Tibial nerve (tissue), 4 donors: ENCODE measurements at places on chromosomes 7 and 10.

GRCh38 chr7:85144771-85145170 is 42.1 kb downstream of the SEMA3D start:
- no peaks in the 10 kb centered on the region for H3K36me3 ChIP-seq
- H3K4me1 ChIP-seq: no peaks in the 10 kb centered on the region
- no peaks in the 10 kb centered on the region for H3K27me3 ChIP-seq
- DNase-seq: no peak

GRCh38 chr7:32887395-32887794 is 4.2 kb downstream of the KBTBD2 start:
- no peaks in the 10 kb centered on the region for H3K36me3 ChIP-seq
- peaks cover 18% of the 10 kb centered on the region for H3K4me1 ChIP-seq
- DNase-seq: no peak
- H3K27ac ChIP-seq: no peak overlapping the region
- no peaks in the 10 kb centered on the region for H3K27me3 ChIP-seq

DNA sequence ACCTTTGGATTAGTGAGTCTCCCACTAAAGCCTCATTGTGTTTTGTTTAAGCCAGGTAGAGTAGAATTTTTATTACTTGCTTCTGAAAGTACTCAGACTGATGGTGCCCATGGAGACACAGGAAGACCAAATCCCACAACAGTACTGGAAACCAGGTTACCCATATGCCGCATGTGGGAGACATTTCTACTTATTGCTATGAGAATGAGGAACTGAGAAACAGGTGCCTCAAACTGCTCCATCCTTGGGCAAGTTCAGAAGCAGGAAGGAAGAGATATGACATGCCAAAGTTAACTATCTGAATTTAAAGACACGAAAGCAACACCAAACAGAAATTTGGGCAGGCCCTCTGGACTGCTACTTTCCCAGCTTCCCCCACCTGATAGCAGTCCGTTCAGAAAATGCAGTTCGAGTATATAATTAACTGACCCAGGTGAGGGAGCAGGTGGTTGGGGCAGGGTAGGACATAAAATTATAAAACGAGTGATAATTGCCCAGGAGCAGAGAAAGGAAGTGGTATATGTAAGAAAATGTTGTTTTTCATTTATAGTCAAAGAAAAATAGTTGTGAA is 382.3 kb upstream of the MTPN start:
- no peak overlapping the region for H3K4me3 ChIP-seq
- H3K27ac ChIP-seq: no peak overlapping the region
- no peaks in the 10 kb centered on the region for H3K27me3 ChIP-seq

DNA sequence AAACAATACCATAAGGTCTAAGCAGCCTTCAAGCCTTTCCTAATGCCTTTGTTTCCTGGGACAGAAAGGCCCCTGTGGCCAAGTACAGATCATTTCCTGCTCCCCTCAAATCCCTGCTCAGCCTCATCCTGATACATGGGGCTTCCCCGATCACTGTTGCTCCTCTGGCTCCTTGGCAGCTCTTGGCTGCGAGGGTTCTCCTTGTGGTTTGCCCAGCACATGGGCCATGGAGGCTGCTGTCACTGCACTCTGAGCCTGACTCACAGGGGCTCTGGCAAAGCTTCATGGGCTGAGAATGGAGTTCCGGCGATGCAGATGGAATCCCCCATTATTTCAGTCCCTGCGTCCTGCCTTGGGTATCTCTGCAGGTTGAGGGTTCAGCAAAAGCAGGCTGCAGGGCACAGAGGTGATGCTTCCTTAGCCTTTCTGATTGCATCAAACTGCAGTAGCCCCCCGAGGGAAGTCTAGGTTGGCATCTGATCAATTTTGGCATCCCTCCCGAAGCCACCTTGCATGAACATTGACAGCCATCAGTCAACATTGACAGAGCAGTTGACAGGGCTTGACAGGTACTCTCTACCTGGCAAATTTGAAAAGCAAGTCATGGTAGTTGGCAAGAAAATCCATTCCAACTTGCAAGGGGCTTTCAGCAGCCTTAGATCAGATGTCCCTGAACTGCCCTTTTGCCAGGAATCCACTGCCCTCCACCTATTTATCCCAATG is 168.6 kb downstream of the GFRA1 start:
- H3K27ac ChIP-seq: no peak overlapping the region
- DNase-seq: no peak
- H3K4me3 ChIP-seq: no peak overlapping the region
- H3K4me1 ChIP-seq: no peaks in the 10 kb centered on the region

GRCh38 chr7:116145245-116145852 is 65.0 kb upstream of the TES start:
- H3K27ac ChIP-seq: no peak overlapping the region
- no peaks in the 10 kb centered on the region for H3K4me1 ChIP-seq

GRCh38 chr7:92255308-92255707 is 9.5 kb downstream of the ANKIB1 start:
- H3K27me3 ChIP-seq: no peaks in the 10 kb centered on the region
- H3K36me3 ChIP-seq: no peaks in the 10 kb centered on the region
- no peak overlapping the region for H3K27ac ChIP-seq
- H3K4me3 ChIP-seq: no peak overlapping the region

DNA sequence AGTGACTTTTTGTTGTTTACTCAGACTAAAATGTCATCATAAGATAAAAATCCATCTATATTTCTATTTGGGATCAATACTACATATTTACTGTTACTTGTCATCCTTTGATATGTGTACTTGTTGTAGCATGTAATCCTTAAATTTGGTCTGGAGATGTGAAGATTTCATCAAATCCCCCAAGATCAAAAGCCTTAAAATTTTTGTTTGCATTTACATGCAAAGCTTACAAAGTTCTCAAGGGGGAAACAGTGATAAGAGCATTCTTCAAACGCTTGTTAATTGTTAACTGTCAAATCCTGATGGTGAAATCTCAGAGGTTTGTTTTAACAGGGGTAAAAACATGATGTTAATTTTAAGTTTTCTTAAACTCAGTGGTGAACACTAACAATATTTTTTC is 84.9 kb upstream of the SKAP2 start:
- DNase-seq: no peak
- no peaks in the 10 kb centered on the region for H3K4me1 ChIP-seq

DNA sequence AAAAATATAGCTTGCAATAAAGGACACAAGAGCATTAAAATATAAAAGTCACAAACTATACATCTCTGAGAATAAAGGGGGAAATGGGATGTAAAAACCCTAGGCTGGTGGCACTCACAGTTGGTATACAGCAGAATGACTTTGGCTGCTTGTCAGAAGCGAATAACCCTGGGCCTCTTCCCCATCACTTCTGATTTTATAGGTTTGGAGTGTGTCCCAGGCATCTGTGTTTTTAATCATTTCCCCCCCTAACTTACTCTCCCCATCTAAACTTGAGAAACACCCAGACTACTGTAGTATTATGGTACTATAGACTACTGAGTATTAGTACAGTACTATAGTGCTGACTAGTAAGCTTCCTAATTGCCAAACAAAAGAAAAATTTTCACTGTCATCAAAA is 1.8 kb upstream of the RPA3 start:
- H3K36me3 ChIP-seq: no peaks in the 10 kb centered on the region
- no peak overlapping the region for H3K27ac ChIP-seq
- no peak for DNase-seq
- H3K4me1 ChIP-seq: peaks cover 4% of the 10 kb centered on the region
- H3K27me3 ChIP-seq: no peaks in the 10 kb centered on the region
- no peak overlapping the region for H3K4me3 ChIP-seq

DNA sequence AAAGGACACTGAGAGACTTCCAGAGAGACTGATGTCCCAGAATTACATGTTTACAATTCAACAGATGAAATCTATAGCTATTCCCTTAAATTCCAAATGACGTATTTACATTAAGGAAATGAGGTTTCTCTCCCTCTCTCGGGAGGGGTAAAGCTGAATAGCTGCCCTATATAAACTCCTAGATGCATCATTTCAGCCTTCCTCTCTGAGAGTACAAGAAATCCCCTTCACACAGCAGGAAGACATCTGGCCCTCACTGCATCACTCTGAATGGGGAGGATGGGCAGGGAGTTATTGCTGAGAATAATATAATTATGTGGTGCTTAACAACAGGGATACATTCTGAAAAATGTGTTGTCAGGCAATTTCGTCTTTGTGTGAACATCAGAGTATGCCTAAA is 11.0 kb downstream of the POT1 start:
- no peak for DNase-seq
- no peak overlapping the region for H3K27ac ChIP-seq
- H3K27me3 ChIP-seq: no peaks in the 10 kb centered on the region
- H3K4me1 ChIP-seq: no peaks in the 10 kb centered on the region

- no peaks in the 10 kb centered on the region for H3K36me3 ChIP-seq
- H3K27ac ChIP-seq: no peak overlapping the region
- H3K27me3 ChIP-seq: no peaks in the 10 kb centered on the region
- no peaks in the 10 kb centered on the region for H3K4me1 ChIP-seq
- no peak overlapping the region for H3K4me3 ChIP-seq
Observed at GRCh38 chr7:78412216-78412858, 613.8 kb downstream of the PHTF2 start.

DNA sequence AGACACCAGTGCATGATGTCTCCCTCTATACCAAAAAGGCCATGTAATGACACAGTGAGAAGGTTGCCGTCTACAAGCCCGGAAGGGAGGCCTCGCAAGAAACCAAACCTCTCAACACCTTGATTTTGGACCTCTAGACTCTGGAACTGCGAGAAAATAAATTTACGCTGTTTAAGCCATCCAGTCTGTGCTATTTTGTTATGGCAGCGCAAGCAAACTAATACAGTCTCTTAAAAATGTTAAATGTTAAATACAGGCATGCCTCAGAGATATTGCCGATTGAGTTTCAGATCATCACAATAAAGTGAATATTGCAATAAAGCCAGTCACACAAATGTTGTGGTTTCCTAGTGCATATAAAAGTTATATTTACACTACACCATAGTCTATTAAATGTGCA is 5.0 kb upstream of the MINDY3 start:
- no peak overlapping the region for H3K4me3 ChIP-seq
- no peaks in the 10 kb centered on the region for H3K36me3 ChIP-seq
- H3K27me3 ChIP-seq: peaks cover 46% of the 10 kb centered on the region
- DNase-seq: no peak
- peaks cover 5% of the 10 kb centered on the region for H3K4me1 ChIP-seq
- no peak overlapping the region for H3K27ac ChIP-seq

- H3K4me1 ChIP-seq: no peaks in the 10 kb centered on the region
- H3K27ac ChIP-seq: no peak overlapping the region
Observed at GRCh38 chr10:112203328-112204076, 19.9 kb upstream of the GPAM start.
